ENCODE measurements at places on chromosomes 7 and 10.

DNA sequence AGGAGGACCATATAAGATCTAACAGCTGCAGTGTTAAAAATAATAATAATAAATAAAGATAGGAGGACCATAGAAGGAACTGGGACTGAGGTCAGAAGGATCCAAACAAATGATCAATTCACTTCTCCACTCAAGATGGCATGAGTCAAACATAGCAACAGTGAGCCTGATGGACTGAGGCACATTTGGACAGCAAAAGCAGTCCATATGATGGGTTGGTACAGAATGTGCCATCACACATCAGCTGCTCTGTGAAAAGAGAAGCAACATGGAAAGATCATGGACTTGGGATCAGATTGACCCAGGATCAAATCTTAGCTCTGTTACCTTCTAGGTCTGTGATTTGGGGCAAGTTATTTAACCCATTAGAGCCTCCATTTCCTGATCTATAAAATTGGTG lies 188.9 kb upstream of the KMT2E start:
- DNase-seq = no peak

DNA sequence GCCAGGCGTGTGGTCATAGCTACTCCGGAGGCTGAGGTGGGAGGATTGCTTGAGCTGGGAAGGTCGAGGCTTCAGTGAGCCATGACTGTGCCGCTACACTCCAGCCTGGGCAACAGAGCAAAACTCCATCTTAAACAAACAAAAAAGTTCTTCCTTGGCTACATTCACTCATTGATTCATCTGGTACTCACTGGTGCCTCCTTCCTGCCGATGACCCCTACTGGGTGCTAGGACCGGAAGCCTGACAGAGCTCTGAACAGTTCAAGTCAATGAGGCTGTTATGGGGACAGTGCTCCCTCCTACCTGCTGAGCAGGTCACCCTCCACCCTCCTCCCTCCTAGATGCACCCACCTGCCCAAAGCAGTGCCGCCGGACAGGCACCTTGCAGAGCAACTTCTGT lies 4.9 kb downstream of the PCOLCE start:
- no peak for DNase-seq

GRCh38 chr10:17504547-17505245 lies 50.3 kb upstream of the ST8SIA6 start:
- DNase-seq = no peak

DNA sequence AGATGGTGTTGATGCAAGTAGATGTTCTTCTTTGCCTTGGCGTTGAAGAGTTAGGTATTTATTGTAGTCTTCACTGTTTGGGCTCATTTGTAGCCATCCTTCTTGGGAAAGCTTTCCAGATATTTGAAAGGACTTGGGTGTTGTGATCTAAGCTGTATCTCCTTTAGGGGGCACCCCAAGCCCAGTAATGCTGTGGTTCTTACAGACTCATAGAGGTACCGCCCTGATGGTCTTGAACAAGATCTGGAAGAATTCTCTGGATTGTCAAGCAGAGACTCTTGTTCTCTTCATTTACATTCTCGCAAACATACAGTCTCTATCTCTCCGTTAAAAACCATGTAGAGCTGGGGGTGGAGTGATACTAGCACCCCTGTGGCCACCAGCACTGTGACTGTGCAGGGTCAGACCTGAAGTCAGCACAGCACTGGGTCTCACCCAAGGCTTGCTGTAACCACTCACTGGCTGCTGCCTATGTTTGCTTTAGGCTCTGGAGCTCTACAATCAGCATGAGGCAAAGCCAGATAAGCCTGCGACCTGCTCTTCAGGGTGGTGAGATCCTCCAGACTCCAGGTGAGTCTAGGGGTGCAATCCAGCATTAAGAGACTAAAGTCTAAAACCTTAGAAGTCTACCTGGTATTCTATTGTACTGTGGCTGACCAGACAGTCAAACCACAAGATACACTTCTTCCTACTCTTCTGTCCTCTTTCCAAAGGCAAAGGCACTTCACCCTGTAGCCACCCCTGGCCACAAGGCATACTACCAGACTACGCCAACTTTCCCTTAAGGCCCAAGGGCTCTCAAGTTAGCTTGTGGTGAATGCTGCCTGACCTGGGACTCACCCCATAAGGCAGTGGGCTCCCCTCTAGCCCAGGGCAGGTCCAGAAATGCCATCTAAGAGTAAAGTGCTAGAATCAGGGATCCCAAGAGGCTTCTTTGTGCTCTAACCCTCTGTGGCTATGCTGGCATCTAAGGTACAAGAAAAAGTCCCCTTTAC lies 209.7 kb upstream of the TMEM196 start:
- no peak for DNase-seq

DNA sequence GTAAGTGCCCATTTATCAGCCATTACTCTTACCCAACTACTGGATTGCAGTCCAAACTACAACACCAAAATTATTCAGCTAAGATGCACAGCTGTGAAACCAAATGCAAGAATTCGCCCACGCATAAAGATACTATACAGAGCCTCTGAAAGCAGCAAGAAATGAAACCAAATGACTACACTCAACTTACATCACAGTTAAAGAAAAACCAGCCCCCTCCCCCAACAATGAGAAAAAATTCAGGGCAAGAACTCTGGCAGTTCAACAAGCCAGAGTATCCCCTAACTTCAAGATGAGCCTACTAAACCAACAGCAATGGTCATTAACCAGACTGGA lies 209.1 kb upstream of the VWC2 start:
- no peak for DNase-seq

GRCh38 chr10:10389182-10389581 lies 628.5 kb upstream of the CELF2 start:
- DNase-seq = no peak

DNA sequence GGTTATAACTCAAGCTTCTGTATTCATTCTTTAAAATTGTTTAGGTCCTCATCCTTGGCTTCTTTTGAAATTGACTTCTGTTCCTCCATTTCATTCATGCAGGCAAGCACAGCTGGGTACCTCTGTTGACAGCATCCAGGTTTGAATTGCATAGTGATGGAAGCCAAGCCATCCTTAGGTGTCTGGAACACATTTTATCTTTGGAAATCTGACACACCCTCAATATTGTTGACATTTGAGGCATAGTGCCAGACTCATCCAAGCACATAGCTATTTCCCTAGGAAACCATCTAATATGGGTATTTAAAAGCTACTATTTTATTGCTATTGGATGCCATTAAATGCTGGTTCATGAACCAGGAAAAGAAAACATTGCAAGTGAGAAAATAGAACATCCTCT lies 142.1 kb upstream of the PTPRZ1 start:
- DNase-seq = no peak

DNA sequence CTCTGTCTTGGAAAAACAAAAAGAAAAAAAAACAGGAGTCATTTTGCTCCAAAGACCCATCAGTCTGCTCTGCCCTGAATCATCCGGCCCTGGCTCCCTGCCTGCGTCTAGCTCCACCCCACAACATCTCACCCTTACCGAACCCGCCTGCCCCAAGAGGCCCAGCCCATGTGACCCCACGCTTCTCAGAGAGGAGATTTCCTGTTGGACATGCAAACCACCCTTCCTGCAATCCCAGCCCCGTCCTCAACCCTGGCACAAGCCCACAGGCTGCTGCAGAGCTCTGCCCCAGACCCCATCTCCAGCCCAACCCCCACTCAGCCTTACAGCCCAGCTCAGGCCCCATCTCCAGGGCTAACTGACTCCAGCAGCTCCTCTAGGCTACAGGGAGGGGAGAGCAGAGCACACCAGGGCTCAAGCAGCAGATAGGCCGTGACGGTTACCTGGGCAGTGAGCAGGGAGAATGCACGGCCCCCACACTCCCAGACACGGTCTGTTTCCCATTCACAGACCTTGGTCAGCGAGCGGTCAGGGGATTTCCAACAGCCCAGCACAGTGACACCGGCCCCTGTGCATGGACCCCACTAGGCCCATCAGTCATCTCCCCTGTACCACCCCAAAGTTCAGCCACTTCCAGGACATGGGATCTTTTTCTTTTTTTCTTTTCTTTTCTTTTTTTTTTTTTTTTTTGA lies 69.9 kb upstream of the GTF2I start:
- no peak for DNase-seq

DNA sequence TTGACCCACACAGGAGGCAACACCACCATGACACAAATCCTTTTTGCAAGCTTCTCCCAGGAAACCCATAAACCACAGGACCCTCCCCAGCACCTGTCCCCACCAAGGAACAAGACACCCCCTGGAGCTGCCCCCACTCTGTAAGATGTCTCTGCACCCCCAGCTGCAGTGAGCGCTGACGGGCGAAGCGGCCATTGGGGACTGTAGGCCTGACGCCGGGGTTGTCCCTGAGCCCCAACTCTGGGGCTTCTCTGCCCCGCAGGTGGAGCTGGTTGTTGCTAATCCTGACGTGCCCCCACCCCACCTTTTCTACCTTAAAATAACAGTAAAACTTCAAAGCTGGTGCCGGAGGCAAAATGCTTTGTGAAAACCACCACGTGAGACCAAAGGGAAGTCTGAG lies 94.7 kb upstream of the PPP2R2D start:
- DNase-seq = no peak

DNA sequence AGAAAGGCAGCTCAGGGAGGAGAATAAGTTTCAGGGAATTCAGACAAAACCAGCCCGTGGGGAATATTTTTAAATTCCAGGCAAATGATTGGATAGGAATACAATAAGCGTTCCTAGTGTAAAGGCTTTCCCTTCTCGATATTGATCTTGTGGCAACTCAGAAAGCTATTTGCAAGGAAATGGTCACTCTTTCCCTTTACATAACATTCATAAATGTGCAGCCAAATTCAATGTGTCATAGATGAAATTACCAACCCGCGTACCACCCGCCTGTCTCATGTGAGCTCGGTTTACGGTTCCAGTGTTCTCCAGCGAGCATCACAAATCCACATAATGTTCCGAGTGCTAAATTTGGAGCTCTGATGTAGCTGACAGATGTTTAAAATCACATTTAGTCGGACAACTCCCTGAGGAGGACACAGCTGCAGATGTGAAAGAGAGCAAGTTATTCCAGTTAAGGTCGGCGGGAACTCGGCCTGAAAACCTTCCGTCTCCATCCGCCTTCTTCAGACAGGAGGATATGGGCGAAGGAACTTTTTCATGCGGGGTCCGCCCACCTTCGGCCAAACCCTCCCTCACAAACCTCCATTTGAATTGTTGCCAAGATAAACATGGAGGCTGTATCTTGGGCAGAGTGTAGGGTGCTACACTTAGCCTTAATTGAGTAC lies 327.0 kb downstream of the RNLS start:
- DNase-seq = no peak

GRCh38 chr7:138665249-138665648 lies 35.9 kb downstream of the SVOPL start:
- no peak for DNase-seq

DNA sequence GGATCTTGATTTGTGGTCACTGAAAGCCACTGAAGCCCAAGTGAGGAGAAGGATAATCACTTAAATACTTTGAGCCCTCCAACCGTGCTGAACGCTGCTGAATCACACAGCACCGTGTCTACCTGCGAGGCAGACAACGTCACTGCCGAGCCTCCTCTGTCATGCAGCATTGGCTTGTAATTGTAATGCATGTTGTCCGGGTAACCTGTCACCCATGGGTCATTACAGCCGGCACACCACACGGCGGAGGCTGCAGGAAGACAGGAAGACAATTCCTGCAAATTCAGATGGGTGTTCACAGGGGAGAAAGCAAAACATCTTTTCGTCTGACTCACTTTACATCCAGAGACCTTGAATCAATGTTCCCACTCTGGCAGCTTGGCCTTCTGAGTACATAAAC lies 546.1 kb upstream of the FOXK1 start:
- DNase-seq = no peak

- no peak for DNase-seq
Measured at GRCh38 chr10:122648599-122649428, 50.8 kb downstream of the C10orf120 start.

DNA sequence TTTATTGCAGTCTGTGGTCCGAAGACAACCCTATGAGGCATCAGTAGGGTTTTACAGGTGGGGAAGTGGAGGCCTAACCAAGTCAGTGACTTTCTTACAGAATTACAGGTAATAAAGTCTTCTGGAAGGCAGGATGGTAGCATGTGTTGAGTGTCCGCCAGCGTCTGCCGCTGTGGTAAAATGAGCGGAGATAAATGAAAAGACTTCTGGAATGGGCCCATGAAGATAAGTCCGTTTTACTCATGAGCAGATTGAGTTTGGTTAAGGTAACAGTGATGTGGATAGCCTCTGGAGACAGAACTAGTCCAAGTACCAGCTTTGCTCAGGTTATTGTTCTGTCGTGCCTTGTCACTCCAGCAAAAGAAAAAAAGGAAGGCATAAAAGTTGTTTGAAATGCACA lies 966 bp downstream of the FBH1 start:
- no peak for DNase-seq

- no peak for DNase-seq
Measured at GRCh38 chr10:77564731-77565589, 72.6 kb downstream of the KCNMA1 start.

GRCh38 chr10:69902835-69903535 lies 101.3 kb downstream of the COL13A1 start:
- no peak for DNase-seq

GRCh38 chr10:58662314-58662713 lies 149.6 kb downstream of the BICC1 start:
- DNase-seq = no peak

DNA sequence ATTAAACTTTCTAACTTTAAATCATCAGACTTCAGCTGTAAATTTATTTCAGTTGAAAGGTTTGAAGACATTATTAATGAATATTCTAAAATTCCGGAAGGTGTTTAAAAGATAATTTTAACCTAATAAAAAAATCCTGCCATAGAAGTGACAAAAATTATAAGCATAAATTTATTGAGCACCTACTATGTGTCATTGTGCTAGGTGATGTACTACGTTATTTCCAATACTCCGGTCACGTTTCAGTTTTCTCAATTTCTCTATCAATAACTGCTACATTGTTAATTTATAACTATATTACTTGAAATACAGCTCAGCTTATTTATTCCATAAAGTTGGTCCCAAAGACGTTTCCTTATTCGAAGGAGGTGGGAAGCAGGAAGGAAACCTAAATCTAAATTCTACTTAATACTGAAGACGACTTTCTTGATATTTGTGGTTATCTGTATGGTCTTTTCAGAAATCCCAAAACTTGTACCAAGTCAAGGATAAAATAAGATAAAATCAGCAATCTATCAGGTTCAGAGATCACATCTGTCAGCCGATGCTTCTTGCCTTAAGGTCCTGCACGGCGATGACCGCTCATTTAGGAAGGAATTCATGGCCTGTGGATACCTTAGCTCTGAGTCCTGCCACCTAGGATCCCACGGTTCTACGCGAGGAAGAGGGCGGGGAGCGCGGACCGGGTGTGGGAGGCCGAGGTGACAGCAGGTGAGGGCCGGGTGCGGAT lies 1.2 kb upstream of the ZEB1 start:
- DNase-seq = no peak

DNA sequence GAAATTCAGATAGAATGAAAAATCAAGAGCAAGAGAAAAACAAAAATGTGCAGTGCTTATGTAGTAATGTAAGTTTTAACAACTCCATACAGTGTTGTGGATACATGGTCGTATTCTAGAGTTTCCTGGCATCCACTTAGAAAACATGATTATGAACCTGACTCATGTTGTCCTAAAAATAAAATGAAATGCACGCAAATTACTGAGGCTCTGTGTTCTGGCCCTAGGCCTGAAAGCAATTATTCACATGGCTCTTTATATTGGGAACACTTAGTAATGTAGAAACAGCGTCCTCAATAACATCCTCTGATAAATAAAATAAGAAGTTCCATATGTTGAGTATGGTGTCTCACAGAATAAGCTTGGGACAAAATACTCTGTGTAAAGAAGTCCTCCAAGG lies 200.2 kb upstream of the SEMA3E start:
- DNase-seq = no peak

All from stimulated activated CD4-positive, alpha-beta T cell treated with anti-CD3 and anti-CD28 coated beads, Interleukin-15, amount 100 ng/mL, for 1 hour (primary cell).